Activated naive CD4-positive, alpha-beta T cell treated with anti-CD3 and anti-CD28 coated beads, Interleukin-2, amount 10 ng/mL, durations not matched to agents 7 days and 5 days (primary cell): ENCODE measurements at places on chromosomes 4 and X.

- DNase-seq = no peak
These were observed 4.4 kb downstream of the GNPDA2 start for GRCh38 chr4:44722001-44722400.

- peak; percentile 93 for DNase-seq
These were observed at the start of gene RAP1GDS1 for GRCh38 chr4:98260579-98261404. RAP1GDS1 (plus strand) TSS chr4:98261384; CDS start chr4:98261566, 182 bp downstream.

DNA sequence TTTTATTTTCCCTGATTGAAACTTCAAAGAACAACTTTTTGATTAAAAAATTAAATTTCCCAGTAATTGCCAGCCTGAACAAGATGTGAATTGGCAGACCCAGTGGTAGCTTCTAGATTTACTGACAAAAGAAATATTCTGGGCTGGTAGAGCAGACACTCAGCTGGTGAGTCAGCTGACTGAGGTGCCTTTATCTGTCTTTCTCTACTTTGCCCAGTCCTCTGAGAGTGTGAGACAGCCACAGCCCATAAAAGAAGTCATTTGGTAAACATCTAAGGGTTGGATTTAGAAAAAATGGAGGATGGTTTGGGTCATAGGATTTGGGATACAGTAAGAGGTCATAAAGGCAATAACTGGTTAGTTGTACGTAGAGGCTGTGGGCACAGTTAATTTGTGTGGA, 54.5 kb downstream of the CCSER1 start:
- DNase-seq = no peak

GRCh38 chrX:34893741-34894140, 48.9 kb upstream of the FAM47B start:
- DNase-seq = no peak

DNA sequence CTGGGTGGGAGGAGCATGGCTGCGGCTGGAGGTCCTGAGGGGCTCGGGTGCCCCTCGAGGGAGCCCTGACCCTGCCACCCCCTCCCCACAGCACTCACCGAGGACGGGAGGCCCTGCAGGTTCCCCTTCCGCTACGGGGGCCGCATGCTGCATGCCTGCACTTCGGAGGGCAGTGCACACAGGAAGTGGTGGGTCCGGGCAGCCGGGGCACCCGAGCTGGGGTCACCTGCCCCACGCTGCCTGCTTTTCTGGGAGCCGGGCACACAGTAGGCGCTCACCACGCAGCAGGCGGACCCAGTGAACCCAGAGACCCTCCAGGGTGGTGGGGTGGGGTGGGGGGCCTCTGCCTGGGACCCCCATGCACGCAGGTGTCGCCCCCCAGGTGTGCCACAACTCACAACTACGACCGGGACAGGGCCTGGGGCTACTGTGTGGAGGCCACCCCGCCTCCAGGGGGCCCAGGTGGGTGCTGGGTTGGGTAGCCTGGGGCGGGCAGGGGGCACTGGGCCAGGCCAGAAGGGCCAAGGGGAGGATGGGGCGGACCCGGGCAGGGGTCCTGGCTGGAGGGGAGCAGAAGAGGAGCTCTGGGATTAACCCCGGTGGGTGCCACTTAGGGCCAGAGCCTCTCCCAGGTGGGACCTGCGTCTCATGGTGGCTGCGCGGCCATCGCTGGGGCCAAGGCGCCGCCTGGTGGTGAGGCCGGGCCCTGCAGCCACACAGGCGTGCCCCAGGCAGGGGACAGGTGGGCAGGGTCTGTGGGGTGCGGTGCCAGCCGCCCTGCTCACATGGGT, 1.4 kb downstream of the HGFAC start:
- peak; percentile 74 for DNase-seq

GRCh38 chr4:184417802-184418511, 56.4 kb downstream of the IRF2 start:
- no peak for DNase-seq

DNA sequence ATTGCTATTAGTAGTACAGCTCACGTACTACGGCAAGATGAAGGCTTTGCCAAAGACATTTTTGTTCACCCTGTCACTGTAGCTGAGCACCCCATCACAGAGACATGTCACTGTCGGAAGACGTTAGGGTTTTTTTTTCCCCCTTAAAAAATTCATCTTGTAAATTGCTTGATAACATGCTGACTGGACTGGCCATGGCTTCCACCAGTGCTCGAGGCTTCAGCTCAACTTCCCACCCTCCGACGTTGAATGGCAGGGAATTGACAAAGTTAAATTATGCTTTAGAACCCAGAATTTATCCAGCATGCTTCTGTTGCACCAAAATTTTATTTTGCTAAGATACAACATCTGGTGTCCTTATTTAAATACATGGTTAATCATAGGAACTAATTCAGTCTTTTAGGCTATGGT, 707 bp upstream of the OTUD4 start:
- no peak for DNase-seq

GRCh38 chr4:60723796-60724195, 476.3 kb upstream of the ADGRL3 start:
- DNase-seq = no peak

- DNase-seq = no peak
These were observed 6.8 kb upstream of the BCOR start for GRCh38 chrX:40104630-40104984.

- DNase-seq = no peak
These were observed 31.9 kb downstream of the CASP6 start for GRCh38 chr4:109671350-109671749.

DNA sequence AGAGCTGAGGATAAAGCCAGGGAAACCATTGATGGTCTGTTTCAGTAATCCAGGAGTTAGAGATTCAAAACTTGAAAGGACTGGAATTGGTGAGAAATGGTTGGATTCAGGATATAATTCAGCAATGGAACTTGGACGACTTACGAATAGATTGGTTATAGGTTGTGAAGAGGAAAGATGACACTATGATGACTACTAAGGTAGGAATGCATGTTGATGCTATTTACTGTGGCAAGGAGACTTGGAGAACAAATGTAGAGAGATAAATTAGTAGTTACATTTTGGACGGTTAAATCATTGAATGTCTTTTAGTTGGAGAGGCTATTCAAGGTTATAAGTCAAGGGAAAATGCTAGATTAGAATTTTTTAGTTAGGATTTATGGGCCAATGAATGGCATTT, 365.4 kb upstream of the TECRL start:
- no peak for DNase-seq

DNA sequence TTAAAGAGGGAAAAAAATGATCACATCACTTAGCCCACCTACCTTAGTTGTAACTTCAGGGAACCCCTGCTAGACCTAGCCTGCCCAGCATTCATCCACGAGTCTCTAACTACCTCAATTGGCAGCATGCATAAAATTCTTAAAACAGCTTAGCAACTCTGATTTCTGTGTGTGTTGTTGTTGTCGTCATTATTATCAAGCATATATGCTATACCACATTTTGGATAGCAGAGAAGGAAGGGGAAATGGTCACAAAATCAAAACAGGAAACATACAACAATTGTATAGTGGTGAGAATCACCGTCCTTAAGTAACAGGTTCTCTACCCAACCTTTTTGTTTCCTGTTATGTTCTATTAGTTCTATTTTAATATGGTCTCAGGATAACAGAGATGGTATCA, 2.7 kb upstream of the ACOT9 start:
- DNase-seq = peak; percentile 25

DNA sequence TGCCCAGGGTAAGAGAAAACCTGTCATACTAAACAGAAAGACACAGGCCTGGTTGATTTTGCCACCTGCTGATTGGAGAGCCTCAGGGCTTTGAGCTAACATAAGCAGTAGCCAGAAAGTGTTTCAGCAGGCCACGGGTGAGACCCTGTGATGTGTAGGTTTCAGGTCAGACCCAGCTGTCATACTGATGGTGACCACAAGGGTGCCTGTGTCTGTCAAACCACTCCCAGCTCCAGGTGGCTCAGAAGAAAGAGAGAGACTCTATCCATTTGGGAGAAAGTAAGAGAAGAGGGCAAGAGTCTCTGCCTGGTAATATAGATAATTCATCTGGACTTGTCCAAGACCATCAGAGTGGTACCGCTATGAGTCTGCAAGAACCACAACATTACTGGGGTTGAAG, 72.8 kb upstream of the NLRP2B start:
- no peak for DNase-seq

GRCh38 chrX:1212532-1212931, at the start of gene CRLF2:
CRLF2 (minus strand) TSS chrX:1212649; CDS start chrX:1212634, 15 bp downstream.
- peak; percentile 67 for DNase-seq

- peak; percentile 83 for DNase-seq
These were observed 210.0 kb upstream of the STK26 start for GRCh38 chrX:131812847-131813825.

GRCh38 chrX:101774340-101774739, 114.7 kb upstream of the ARMCX2 start:
- DNase-seq = no peak

- DNase-seq = no peak
These were observed 44.8 kb upstream of the PRSS12 start for GRCh38 chr4:118397623-118397979.

- no peak for DNase-seq
These were observed 251.6 kb downstream of the ARHGAP24 start for GRCh38 chr4:85726555-85726954.

GRCh38 chr4:126583509-126583908, 1049.2 kb upstream of the INTU start:
- no peak for DNase-seq

GRCh38 chrX:150954951-150955350, 28.2 kb upstream of the HMGB3 start:
- DNase-seq = no peak

- DNase-seq = no peak
These were observed 117.8 kb downstream of the FRAS1 start for GRCh38 chr4:78174891-78175290.

- DNase-seq = no peak
These were observed 64.8 kb upstream of the GK2 start for GRCh38 chr4:79472693-79473438.

DNA sequence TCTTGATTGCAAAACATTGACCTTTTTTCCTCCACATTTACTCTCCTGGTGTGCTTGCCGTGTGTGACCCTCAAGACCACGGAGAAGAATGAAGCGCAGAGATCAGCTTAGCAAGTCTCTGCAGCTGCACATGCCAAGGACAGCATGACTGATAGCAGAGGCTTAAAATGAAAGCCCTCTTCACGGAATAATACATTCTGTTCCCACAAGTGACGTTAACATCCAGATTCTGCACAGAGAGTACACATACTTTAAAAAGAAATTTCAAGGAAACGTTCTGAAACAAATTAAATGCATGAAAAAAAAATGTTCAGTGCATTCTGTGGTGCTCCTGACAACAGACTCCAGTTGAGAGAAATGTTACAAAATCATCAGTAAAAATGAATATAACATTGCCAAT, 60.9 kb downstream of the SLC7A11 start:
- DNase-seq = no peak

- no peak for DNase-seq
These were observed 705.1 kb downstream of the CENPC start for GRCh38 chr4:66840178-66840577.

GRCh38 chr4:83112678-83113428, 1.7 kb downstream of the PLAC8 start:
- DNase-seq = peak; percentile 65

GRCh38 chr4:106607558-106607957, 239.0 kb upstream of the GIMD1 start:
- DNase-seq = no peak

DNA sequence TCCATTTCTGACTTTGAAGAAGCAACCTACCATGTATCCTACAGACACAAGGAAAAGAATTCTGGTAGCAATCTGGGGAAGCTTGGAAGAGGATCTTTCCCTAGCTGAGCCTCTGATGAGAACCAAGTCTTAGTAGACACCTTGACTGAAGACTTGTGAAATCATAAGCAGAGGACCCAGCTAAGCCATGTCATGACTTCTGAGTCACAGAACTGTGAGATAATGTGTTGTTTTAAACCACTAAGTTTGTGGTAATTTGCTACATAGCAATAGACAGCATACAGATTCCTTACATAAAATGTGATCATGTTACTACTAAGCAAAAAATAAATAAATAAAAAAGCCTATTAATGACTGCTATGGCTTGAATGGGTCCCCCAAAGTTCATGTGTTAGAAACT, 71.3 kb upstream of the ANKRD50 start:
- no peak for DNase-seq

DNA sequence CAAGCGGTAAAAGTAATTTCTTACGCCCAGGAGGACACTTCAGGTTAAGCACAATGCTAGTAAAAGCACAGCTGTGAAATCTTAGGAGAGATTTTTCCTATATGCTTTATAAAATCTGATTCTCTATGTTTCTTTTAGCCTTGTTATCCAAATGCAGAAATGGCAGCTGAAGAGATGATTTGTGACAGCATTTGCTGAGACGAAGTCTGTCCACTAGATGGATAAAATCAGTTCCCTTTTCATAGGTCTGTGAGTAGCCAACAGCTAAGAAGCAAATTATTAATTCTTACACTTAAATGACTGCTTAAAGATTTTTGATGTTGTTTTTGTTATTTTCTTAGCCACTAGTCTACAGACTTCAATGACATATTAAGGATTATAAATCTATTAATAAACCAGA, 5.3 kb downstream of the GPM6A start:
- DNase-seq = no peak

DNA sequence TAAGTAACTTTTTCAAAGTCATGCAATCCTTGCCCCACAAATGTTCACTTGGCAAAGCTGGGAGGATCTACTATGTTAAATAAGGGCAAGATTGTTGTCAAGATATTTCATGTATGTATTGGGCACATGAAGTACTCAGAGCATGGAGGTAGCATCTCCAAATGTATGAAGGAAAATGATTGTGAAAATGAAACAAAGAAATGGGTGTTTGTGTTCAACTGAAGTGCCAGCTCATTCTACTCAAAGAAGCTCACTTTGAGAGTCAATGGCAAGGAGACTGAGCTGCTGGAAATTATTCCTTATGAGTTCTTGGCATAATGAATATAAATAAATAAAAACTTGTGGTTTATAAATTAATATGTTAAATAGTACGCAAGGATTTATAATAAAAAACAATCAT, 124.5 kb upstream of the ARSJ start:
- DNase-seq = no peak

- no peak for DNase-seq
These were observed 348.5 kb upstream of the FTHL17 start for GRCh38 chrX:31420302-31420701.

- no peak for DNase-seq
These were observed 109.1 kb downstream of the PHEX start for GRCh38 chrX:22141047-22141730.
